ENCODE measurements at places on chromosomes 3 and 15. TPM values are rescaled to one million over a fixed set of nuclear protein-coding genes. Genes with fewer than 3 reads are reported as not detected.
A peak's percentile ranks its signal among the peaks of the same experiment; 100 is the strongest.

Gene KNG1
- 6.7 TPM for total RNA-seq

GRCh38 chr3:53890726-53891475 is 758 bp downstream of the SELENOK start:
- H3K4me3 ChIP-seq = peak overlapping the region; percentile 94
- no peaks in the 10 kb centered on the region for H3K27me3 ChIP-seq
- peak overlapping the region; percentile 99 for H3K27ac ChIP-seq
- peaks cover 7% of the 10 kb centered on the region for H3K4me1 ChIP-seq

DNA sequence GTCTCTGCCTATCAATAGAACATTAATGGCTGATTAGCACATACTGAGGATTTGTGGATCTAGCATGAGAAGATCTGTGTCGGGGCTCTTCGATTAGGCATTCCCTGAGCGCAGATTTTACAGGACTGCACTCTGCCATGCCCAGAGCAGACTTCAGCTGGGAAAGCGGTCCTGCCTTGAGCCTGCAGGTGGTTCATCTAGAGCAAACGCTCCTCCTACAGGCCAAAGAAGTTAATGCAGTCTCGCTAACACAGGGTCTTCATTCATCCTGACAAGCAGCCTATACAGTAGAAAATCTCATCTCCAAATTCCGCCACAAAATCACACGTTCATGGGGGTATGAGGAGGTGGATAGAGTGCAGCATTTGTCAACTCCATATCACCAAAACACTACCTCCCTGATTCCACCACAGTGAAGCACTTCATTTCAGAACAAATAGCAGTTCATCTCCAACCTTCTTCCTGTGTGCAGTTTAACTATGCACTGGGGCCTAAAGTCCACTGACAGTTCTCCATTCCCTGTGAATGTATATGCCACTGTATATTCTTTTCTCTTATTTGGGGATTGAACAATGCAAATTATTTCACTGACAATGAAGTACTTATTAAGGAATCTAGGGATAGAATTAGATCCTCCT is 405.8 kb downstream of the IGSF11 start:
- peak; percentile 83 for DNase-seq
- H3K4me3 ChIP-seq = no peak overlapping the region
- H3K27me3 ChIP-seq = no peaks in the 10 kb centered on the region
- peaks cover 15% of the 10 kb centered on the region for H3K4me1 ChIP-seq
- H3K27ac ChIP-seq = peak overlapping the region; percentile 42

- peak overlapping the region; percentile 87 for H3K27ac ChIP-seq
- no peaks in the 10 kb centered on the region for H3K4me1 ChIP-seq
- no peak overlapping the region for H3K4me3 ChIP-seq
- no peaks in the 10 kb centered on the region for H3K27me3 ChIP-seq
Measured at GRCh38 chr15:93028632-93029213, 60.3 kb downstream of the RGMA start.

GRCh38 chr3:126867863-126868200 is 115.1 kb upstream of the PLXNA1 start:
- H3K27me3 ChIP-seq = no peaks in the 10 kb centered on the region
- no peak for DNase-seq
- no peak overlapping the region for H3K27ac ChIP-seq
- no peaks in the 10 kb centered on the region for H3K36me3 ChIP-seq

DNA sequence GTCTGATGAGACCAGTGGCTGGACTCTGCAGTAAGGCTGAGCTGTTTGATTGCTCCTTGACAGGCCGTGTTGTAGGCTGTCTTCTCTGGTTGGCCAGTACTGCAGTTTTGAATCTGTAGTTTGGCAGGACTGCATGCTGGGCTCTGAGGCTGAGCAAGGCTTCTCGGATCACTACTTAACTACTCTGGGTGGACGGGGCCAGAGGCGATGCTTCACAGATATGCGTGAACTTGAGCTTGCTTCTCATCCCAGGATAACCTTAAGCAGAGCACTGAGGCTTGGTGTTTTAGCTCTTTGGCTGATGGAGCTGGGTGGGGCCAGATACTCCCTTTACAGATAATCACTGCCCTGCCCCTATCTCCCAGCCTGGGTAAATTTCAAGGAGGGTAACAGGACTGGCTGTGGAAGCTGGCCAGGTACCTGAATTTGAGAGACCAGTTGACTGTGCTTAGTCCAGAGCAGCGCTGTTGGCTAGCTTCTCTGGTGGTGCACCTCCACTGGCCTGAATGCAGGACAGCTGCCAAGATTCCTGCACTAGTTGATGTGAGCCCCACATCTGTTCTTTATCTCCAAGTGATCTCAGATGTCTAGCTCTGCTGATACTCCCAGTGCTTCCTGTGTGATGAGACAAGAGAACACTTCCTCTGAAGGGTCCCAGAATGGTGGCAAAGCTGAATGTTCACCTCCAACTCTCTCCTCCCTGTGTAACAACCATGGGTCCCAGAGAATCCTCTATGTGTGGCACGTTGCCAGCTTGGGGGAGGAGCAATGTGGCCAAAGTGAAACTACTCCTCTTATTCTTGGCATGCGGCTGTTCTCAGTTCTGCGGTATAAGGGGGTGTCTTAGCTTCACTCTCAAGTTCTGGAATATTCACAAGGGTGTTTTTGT is 37.9 kb downstream of the RPL39L start:
- H3K4me3 ChIP-seq = no peak overlapping the region
- no peak overlapping the region for H3K27ac ChIP-seq
- DNase-seq = no peak
- no peaks in the 10 kb centered on the region for H3K4me1 ChIP-seq
- no peaks in the 10 kb centered on the region for H3K36me3 ChIP-seq
- no peaks in the 10 kb centered on the region for H3K27me3 ChIP-seq

DNA sequence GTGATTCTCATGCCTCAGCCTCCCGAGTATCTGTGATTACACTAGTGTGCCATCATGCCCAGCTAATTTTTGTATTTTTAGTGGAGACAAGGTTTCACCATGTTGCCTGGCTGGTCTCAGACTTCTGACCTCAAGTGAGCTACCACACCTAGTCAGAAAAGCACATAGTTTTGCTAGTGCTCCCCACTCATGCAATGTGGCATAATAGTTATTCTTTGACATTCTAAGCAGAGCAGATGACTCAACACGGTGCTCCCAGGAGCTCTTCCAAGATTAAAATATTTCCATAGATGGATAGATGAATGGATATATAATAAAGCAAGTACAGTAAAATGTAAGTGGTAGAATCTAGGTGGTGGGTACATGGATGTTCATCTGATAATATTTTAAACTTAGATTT is 53.1 kb upstream of the GK5 start:
- H3K36me3 ChIP-seq = no peaks in the 10 kb centered on the region
- no peak overlapping the region for H3K4me3 ChIP-seq
- H3K27ac ChIP-seq = no peak overlapping the region
- no peak for DNase-seq
- H3K27me3 ChIP-seq = no peaks in the 10 kb centered on the region

DNA sequence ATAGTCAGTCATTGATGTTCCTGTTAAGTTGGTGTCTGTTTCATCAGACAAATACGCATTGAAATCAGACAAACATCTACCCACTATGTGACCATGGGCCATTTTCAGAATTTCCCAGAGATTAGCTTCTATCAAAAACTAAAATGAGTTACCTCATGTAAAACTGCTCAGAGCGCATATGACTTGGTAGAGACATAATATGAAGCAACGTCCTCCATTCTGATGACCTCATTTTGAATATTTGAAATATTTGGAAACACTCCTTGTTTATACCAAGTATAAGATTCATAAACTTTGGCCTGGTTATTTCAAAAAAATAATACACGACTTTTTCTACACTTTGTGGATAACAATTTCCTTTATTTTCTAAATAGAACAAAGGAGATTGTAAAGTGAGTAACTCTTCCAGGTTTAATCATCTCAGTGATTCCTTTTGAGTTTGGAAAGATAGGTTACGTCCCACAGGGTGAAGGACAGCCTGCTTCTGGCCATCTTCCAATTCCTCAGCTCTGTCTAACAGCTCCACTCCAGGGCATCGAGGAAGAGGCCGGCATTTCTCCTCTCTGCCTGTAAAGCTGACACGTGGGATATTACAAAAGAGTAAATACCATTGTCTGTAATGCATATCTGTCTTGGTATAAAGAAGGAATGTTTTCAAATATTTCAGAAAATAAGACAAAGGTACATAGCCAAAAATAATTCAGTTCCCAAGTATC is 122.6 kb downstream of the CADM2 start:
- no peak overlapping the region for H3K27ac ChIP-seq
- no peak for DNase-seq
- H3K4me1 ChIP-seq = no peaks in the 10 kb centered on the region
- no peaks in the 10 kb centered on the region for H3K36me3 ChIP-seq

DNA sequence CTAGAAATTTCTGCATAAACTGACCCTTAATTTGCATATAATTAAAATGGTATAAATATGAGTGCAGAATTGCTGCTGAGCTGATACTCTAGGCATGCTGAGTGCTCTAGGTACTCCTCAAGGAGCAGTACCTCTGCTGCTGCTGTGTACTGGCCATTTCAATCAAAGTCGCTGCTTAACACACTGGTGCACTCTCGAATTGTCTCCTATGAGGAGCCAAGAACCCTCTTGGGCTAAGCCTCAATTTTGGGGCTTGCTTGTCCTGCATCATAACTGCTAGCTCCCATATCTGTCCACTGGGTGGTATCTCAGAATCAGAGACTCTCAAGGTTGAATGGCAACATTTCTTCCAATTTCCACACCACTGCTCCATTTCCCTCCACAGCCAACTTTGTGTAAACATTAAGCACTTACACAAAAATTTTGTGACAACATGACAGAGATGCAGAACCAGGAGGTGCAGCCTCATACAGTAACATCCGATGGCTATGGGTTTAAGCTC is 82.5 kb downstream of the XXYLT1 start:
- H3K27ac ChIP-seq = no peak overlapping the region
- no peaks in the 10 kb centered on the region for H3K36me3 ChIP-seq
- no peak overlapping the region for H3K4me3 ChIP-seq
- H3K4me1 ChIP-seq = no peaks in the 10 kb centered on the region

Gene CFAP20DC
- 2.2 TPM for total RNA-seq

DNA sequence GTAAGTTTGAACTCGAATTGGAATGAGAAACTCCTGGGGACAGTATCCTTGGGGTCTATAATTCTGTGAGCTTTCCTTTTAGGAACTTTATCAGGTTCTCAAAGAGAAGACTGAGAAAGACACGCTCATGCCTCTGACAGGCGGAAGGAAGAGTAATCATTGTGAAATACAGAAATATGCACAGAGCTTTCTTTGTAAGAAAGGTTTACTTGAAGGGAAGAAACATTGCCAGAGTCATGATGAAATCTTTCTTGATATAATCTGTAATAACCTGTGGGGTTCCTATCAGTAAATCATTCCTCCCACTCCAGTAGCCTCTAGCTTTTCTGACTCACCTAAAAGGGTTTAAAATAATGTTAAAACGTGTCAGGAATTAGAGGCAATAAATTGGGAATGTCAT is 83.6 kb upstream of the CCDC39 start:
- H3K4me1 ChIP-seq = no peaks in the 10 kb centered on the region
- H3K27ac ChIP-seq = no peak overlapping the region
- H3K27me3 ChIP-seq = no peaks in the 10 kb centered on the region
- no peaks in the 10 kb centered on the region for H3K36me3 ChIP-seq

Gene SPINT1
- 290 TPM for total RNA-seq

Gene SLC9A9
- total RNA-seq = not detected

DNA sequence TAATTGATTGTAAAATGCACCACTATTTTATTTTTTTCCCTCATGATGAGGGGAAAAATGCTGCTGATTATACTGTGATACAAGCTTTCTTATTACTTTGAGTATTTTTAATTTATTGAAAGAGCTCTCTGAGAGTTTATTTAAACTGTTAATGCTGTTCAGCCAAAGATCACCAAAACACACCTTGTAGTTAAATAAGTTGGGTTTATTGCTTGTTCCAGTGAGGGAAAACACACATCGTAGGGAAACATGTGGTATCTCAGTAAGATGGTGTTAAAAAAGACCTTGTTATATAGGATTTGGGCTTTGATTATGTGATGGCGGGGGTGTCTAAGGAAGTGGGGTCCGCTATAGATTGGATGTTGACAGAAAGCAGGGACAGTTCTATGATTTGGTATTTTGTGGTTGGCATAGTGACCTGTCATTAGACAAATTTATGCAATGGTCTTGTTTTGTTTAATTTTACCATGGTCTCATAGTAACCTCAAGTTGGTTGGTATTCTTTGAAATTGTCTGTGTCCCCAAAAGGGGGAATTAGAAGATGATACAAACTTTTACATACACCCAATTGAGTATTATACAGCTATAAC is 11.1 kb downstream of the HACD3 start:
- no peaks in the 10 kb centered on the region for H3K36me3 ChIP-seq
- H3K27ac ChIP-seq = no peak overlapping the region
- no peaks in the 10 kb centered on the region for H3K4me1 ChIP-seq
- H3K27me3 ChIP-seq = no peaks in the 10 kb centered on the region

- H3K4me3 ChIP-seq = no peak overlapping the region
- no peaks in the 10 kb centered on the region for H3K36me3 ChIP-seq
Measured at GRCh38 chr3:139074565-139075115, 29.9 kb upstream of the PRR23C start.

Gene CLDN16
- 0.27 TPM for total RNA-seq

Gene UCN2
- 0.54 TPM for total RNA-seq

GRCh38 chr15:63792584-63792983 is 41.2 kb downstream of the HERC1 start:
- H3K4me1 ChIP-seq = no peaks in the 10 kb centered on the region
- H3K27ac ChIP-seq = no peak overlapping the region
- H3K4me3 ChIP-seq = no peak overlapping the region

DNA sequence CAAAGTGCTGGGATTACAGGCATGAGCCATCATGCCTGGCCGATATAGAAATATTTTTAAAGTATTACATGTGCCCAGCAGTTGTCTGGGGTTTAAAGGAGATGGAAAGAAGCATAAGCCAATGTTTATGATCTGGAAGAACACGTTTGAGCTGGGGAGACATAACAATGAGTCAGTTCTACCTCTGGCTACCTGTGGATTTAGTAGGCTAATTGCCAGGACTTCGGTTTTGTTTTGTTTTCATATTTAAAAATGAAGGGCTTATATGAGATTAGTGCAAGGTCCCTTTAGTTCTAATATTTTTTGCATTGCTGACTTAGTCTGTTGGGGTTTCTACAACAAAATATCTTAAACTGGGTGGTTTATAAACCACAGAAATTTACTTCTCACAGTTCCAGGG is 22.9 kb upstream of the TNFSF10 start:
- peaks cover 3% of the 10 kb centered on the region for H3K4me1 ChIP-seq
- DNase-seq = no peak
- no peak overlapping the region for H3K4me3 ChIP-seq
- H3K36me3 ChIP-seq = no peaks in the 10 kb centered on the region
- H3K27ac ChIP-seq = no peak overlapping the region

Gene SMARCC1
- total RNA-seq = 128 TPM

- H3K27ac ChIP-seq = no peak overlapping the region
- H3K27me3 ChIP-seq = no peaks in the 10 kb centered on the region
- DNase-seq = no peak
Measured at GRCh38 chr3:132145833-132146232, 111.0 kb upstream of the CPNE4 start.

Measured in Caco-2 (cell line).